ENCODE measurements at places on chromosomes 16 and 17. TPM values are rescaled to one million over a fixed set of nuclear protein-coding genes. Genes with fewer than 3 reads are reported as not detected.

Gene CASKIN1
- 0.19 TPM for total RNA-seq

Gene RNF112
- 1.0 TPM for total RNA-seq

Gene HOXB9
- total RNA-seq: not detected

Gene CDRT15
- total RNA-seq: not detected

Gene TMEM107
- total RNA-seq: 15.6 TPM

Gene MT4
- total RNA-seq: not detected

Gene TBC1D3C
- 0.89 TPM for total RNA-seq

Gene FBXW10
- not detected for total RNA-seq

Gene NPIPA2
- 2.0 TPM for total RNA-seq

Gene QPRT
- total RNA-seq: 4.6 TPM

Gene SLC6A2
- total RNA-seq: not detected

Gene ATP1B2
- not detected for total RNA-seq

Gene RHBDL3
- total RNA-seq: not detected

Gene ABCC11
- 0.09 TPM for total RNA-seq

Gene FBXL16
- not detected for total RNA-seq

Gene RNF167
- total RNA-seq: 122 TPM

Gene FMNL1
- 1.2 TPM for total RNA-seq

Gene RASD1
- total RNA-seq: 1.4 TPM

Gene PIEZO1
- 289 TPM for total RNA-seq

Gene UMOD
- total RNA-seq: not detected

Gene HBA1
- total RNA-seq: not detected

Gene NOTUM
- total RNA-seq: 0.10 TPM

Gene SLC12A3
- not detected for total RNA-seq

Gene DNAI2
- not detected for total RNA-seq

Gene SLC16A13
- total RNA-seq: 2.1 TPM

Gene CRYBA1
- not detected for total RNA-seq

Gene SOX15
- total RNA-seq: 0.84 TPM
